ENCODE measurements at places on chromosomes 3 and 15. TPM values are rescaled to one million over a fixed set of nuclear protein-coding genes. Genes with fewer than 3 reads are reported as not detected.
A peak's percentile ranks its signal among the peaks of the same experiment; 100 is the strongest.

GRCh38 chr15:65189102-65189740 is 4.1 kb upstream of the CLPX start:
- no peak overlapping the region for H3K27ac ChIP-seq
- H3K4me1 ChIP-seq = peaks cover 3% of the 10 kb centered on the region
- H3K27me3 ChIP-seq = no peaks in the 10 kb centered on the region
- H3K4me3 ChIP-seq = no peak overlapping the region
- peak; percentile 47 for DNase-seq

The SPINT1 gene
- 14.4 TPM for total RNA-seq

The ZNF654 gene
- 19.5 TPM for total RNA-seq

The WDR93 gene
- 0.29 TPM for total RNA-seq

GRCh38 chr15:42741710-42742109 is 4.8 kb upstream of the CDAN1 start:
- no peak for DNase-seq
- H3K27ac ChIP-seq = no peak overlapping the region
- peaks cover 3% of the 10 kb centered on the region for H3K36me3 ChIP-seq
- H3K27me3 ChIP-seq = no peaks in the 10 kb centered on the region
- H3K4me3 ChIP-seq = no peak overlapping the region

DNA sequence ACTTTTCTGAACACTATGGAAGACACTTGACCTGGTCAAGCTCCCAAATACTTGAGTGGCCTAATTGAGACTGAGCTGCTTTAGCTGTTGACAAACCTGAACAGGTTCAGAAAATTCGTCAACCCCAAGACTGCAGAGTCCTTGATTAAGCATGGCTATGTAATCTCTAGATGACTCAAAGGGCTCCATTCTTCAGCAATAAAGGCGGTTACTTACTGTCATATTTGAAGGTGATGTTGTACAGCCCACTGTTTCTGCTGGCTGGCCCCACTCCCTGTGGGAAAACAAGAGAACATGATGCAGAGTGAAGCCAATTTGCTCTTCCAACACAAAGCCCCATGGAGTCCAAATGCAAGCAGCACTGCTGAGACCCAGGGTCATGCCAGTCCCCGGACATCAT is 45.1 kb downstream of the IL17RD start:
- DNase-seq = no peak
- no peaks in the 10 kb centered on the region for H3K4me1 ChIP-seq
- H3K36me3 ChIP-seq = no peaks in the 10 kb centered on the region
- H3K27me3 ChIP-seq = peaks cover 3% of the 10 kb centered on the region
- H3K27ac ChIP-seq = no peak overlapping the region
- no peak overlapping the region for H3K4me3 ChIP-seq

The SCAANT1 gene
- total RNA-seq = not detected

- H3K27me3 ChIP-seq = no peaks in the 10 kb centered on the region
- no peak overlapping the region for H3K27ac ChIP-seq
- no peaks in the 10 kb centered on the region for H3K4me1 ChIP-seq
- no peak overlapping the region for H3K4me3 ChIP-seq
Observed at GRCh38 chr3:39961230-39961629, 151.8 kb downstream of the MYRIP start.

The GCNT3 gene
- not detected for total RNA-seq

- no peak overlapping the region for H3K27ac ChIP-seq
- DNase-seq = no peak
- peaks cover 28% of the 10 kb centered on the region for H3K4me1 ChIP-seq
- no peaks in the 10 kb centered on the region for H3K36me3 ChIP-seq
- peaks cover 32% of the 10 kb centered on the region for H3K27me3 ChIP-seq
- no peak overlapping the region for H3K4me3 ChIP-seq
Observed at GRCh38 chr3:172449466-172450149, 1.4 kb upstream of the GHSR start.

The RGMA gene
- total RNA-seq = not detected

DNA sequence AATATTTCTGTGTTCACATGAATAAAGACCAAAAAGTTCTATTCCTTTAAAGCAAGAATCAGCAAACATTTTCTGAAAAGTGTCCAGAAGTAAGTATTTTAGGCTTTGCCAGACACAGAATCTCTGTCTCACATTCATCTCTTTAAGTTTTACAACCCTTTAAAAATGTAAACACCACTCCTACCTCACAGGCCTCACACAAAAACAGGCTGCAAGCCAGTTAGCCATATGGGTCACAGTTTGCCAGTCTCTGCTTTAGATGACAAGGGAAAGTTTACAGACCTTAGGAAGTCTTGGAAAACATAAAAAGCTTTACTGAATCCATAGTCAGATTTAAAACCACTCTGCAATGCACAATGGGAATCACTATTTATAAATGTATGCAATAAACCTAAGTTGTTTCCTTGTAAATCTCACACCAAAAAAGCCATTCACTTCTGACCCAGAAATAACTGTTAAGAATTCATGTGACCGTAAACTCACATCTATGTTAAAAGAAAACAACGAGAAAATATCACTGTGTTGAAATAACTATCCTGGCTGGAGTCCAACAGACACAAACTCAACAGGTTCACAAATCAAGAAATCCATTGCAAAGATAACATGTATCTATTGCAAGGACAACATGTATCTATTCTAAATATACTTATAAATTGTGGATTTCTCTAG is 308.2 kb downstream of the ULK4 start:
- no peaks in the 10 kb centered on the region for H3K4me1 ChIP-seq
- no peak overlapping the region for H3K4me3 ChIP-seq
- no peak overlapping the region for H3K27ac ChIP-seq
- H3K36me3 ChIP-seq = no peaks in the 10 kb centered on the region

DNA sequence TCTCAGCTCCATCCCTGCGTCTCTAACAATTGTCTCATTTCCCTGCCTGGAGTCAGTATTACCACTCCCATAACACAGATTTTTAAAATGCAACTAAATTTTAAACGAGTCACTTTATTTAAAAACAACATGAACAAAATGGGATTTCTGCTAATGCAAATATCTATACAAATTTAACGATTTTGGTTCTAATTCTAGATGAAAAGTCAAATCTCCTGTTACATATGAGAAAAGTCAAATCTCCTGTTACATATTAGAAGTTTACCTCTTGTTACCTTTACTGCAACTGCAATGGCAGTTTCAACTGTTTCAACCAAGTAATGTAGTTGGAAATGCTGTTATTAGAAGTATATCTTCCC is 578 bp upstream of the RPL39L start:
- no peaks in the 10 kb centered on the region for H3K27me3 ChIP-seq
- no peak for DNase-seq
- H3K27ac ChIP-seq = peak overlapping the region; percentile 77
- peak overlapping the region; percentile 68 for H3K4me3 ChIP-seq

DNA sequence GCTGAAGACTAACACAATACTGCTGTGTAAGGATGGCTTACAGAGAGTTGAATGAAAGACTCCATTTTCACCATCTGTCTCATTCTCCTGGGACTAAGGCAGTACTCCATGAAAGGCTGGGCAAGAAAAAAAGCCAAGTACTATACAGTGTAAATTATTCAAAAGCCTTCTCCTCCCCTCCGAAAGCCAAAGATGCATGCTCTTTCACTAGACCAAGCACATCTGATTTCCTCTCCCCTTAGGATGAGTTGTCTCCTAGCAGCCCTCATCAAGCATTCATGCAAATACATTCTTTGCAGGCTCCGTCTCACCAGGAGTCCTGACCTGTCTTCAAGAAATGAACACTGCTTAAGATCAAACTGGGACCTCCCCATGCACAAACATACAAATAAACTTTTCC is 133.5 kb upstream of the THBS1 start:
- H3K27ac ChIP-seq = no peak overlapping the region
- H3K27me3 ChIP-seq = no peaks in the 10 kb centered on the region
- DNase-seq = no peak
- no peaks in the 10 kb centered on the region for H3K4me1 ChIP-seq

- DNase-seq = no peak
- H3K27me3 ChIP-seq = no peaks in the 10 kb centered on the region
- H3K36me3 ChIP-seq = no peaks in the 10 kb centered on the region
- H3K4me1 ChIP-seq = no peaks in the 10 kb centered on the region
Observed at GRCh38 chr3:112651071-112651470, 10.1 kb upstream of the CCDC80 start.

GRCh38 chr3:183370391-183370790 is 58.0 kb downstream of the MCF2L2 start:
- DNase-seq = no peak
- no peak overlapping the region for H3K27ac ChIP-seq
- H3K27me3 ChIP-seq = peaks cover 9% of the 10 kb centered on the region
- H3K4me1 ChIP-seq = peaks cover 6% of the 10 kb centered on the region
- H3K4me3 ChIP-seq = no peak overlapping the region

The IQSEC1 gene
- total RNA-seq = 235 TPM

- no peak for DNase-seq
- no peak overlapping the region for H3K4me3 ChIP-seq
- peak overlapping the region; percentile 4 for H3K27ac ChIP-seq
- H3K4me1 ChIP-seq = peaks cover 40% of the 10 kb centered on the region
- H3K27me3 ChIP-seq = no peaks in the 10 kb centered on the region
Observed at GRCh38 chr15:85545185-85545584, 164.8 kb downstream of the AKAP13 start.

GRCh38 chr3:69403454-69403853 is 17.6 kb upstream of the FRMD4B start:
- no peaks in the 10 kb centered on the region for H3K36me3 ChIP-seq
- H3K4me3 ChIP-seq = no peak overlapping the region
- no peaks in the 10 kb centered on the region for H3K4me1 ChIP-seq
- H3K27me3 ChIP-seq = no peaks in the 10 kb centered on the region
- DNase-seq = no peak
- H3K27ac ChIP-seq = no peak overlapping the region

DNA sequence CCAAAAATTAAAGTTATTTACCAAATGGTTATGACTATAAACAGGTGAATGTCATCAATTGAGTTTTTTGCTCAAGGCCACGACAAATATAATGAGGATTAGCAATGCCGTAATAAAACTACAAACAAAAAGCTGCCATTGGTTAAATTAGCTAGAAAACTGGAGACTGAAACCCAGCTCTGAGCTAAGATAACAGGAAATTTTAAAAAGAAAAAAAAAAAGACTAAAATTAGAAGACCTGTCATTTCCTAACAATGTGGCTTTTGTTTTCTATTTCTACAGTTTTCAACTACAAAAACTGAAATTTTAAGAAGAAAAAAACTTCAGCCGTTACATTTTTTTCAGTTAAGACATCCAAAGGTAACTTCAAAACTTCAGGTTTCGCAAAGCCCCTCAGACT is 9.7 kb downstream of the SLC12A6 start:
- no peaks in the 10 kb centered on the region for H3K36me3 ChIP-seq
- H3K4me3 ChIP-seq = peak overlapping the region; percentile 10
- H3K27ac ChIP-seq = peak overlapping the region; percentile 63
- DNase-seq = no peak

The AMOTL2 gene
- not detected for total RNA-seq

- no peaks in the 10 kb centered on the region for H3K4me1 ChIP-seq
- H3K27ac ChIP-seq = no peak overlapping the region
- no peaks in the 10 kb centered on the region for H3K27me3 ChIP-seq
Observed at GRCh38 chr3:2623436-2623835, 486.7 kb downstream of the IL5RA start.

- H3K4me1 ChIP-seq = no peaks in the 10 kb centered on the region
- no peak overlapping the region for H3K27ac ChIP-seq
- H3K27me3 ChIP-seq = no peaks in the 10 kb centered on the region
- DNase-seq = no peak
- H3K36me3 ChIP-seq = peaks cover 8% of the 10 kb centered on the region
- H3K4me3 ChIP-seq = no peak overlapping the region
Observed at GRCh38 chr3:4629095-4630007, 136.2 kb downstream of the ITPR1 start.

The GOLGA8J gene
- not detected for total RNA-seq

The ITPKA gene
- total RNA-seq = not detected

The TICRR gene
- not detected for total RNA-seq

The DET1 gene
- 14.1 TPM for total RNA-seq

DNA sequence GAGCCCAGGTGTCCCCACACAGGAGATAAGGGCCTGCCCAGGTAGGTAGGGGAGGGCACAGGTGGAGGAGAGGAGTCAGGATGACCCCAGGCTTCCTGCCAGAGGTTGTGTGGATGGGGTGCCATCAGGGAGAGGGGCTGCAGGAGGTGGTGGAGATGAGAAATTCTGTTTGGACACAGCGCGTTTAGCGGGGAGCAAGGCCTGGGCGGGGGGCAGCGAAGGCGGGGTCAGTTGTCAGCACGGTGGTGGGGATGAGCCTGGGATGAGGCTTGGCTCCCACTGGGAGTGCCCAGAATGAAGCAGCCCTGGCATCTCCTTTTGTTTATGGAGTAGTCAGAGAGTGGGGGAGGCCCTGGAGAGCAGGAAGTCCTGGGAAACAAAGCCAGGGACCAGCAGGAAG is 14.6 kb downstream of the RNF123 start:
- no peak overlapping the region for H3K27ac ChIP-seq
- H3K4me3 ChIP-seq = no peak overlapping the region
- no peak for DNase-seq
- H3K4me1 ChIP-seq = no peaks in the 10 kb centered on the region
- peaks cover 37% of the 10 kb centered on the region for H3K36me3 ChIP-seq
- no peaks in the 10 kb centered on the region for H3K27me3 ChIP-seq

All from B cell (primary cell).